Activated CD4-positive, CD25-positive, alpha-beta regulatory T cell treated with anti-CD3 and anti-CD28 coated beads, Interleukin-2, amount 50 U/mL, for 72 hours (primary cell): ENCODE measurements at places on chromosomes 12 and 14.

DNA sequence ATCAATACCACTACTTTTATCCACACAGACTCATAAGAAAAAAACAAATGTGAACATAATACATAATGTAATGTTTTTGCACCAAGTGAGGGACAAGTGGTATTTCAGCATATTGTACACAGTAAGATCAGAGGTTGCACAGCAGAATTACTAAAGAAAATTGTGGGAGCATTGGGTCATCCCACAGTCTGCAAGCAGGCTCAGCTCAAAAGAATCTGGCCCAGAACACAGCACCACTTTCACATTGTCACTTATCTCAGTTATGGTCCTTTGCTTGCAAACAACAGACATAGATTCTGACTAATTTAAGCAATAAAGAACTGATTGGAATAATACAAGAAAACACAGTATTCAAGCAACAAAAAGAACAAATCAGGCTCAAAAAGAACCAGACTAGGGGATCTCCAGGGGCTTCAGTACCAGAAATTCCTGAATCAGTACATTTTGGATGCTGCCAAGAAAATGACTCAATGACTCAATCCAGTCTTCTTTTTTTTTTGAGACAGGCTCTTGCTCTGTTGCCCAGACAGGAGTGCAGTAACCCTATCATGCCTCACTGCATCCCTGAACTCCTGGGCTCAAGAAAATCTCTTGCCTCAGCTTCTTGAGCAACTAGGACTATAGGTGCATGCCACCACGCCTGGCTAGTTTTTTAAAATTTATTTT is 42.9 kb upstream of the EEA1 start:
- DNase-seq: no peak

- DNase-seq: no peak
Measured at GRCh38 chr14:34794217-34794616, 79.8 kb upstream of the CFL2 start.

GRCh38 chr12:6891646-6892001 is 13.0 kb upstream of the LRRC23 start:
- DNase-seq: no peak

DNA sequence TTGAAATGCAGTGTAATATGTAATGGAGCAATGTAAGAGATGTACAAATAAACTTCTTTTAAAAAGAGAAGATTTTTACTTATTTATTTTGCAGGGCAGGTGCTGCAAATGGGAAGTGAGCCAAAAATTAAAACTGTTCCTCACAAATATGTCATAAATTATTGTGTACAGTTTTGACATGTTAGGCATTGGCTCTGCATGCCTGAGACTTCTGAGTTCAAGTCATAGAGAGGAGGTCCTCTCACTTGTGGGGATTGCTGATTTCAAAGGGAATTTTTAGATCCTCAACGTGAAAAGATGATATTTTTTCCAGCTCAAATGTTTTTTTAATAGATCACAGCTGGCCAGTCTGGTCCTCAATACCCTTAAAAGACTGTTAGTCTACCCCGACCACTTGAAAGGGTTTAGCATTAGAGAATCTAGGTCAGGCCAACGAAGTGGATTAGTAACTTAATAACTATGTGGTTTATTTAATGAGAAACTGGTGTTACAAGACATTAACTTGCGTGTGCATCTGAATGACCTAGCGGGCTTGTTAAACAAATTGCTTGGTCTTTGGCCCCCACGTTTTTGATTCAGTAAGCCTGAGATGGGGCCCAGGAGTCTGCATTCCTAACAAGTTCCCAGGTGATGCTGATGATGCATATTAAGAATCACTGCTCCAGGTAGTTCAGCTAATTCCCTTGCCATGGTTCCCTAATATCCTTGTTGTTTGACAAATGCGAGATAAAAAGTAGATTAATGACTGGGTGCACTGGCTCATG is 30.9 kb upstream of the WDR89 start:
- DNase-seq: no peak

DNA sequence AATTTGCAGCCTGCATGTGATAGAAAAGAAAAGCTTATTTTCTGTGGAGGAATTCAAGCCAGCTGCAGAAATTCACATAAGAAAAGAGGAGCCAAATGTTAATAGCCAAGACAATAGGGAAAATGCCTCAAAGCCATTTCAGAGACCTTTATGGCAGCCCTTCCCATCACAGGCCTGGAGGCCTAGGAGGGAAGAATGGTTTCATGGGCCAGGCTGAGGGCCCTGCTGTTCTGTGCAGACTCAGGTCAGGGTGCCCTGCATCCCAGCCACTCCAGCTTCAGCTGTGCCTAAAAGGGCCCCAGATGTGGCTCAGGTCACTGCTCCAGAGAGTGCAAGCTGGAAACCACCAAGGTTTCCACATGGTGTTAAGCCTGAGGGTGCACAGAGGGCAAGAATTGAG is 21.2 kb upstream of the CCDC88C start:
- DNase-seq: no peak

- DNase-seq: no peak
Measured at GRCh38 chr12:89782807-89783206, 74.2 kb upstream of the ATP2B1 start.

- no peak for DNase-seq
Measured at GRCh38 chr12:82448911-82449578, 90.7 kb downstream of the METTL25 start.

- DNase-seq: no peak
Measured at GRCh38 chr12:57575771-57576612, 15.0 kb upstream of the PIP4K2C start.

DNA sequence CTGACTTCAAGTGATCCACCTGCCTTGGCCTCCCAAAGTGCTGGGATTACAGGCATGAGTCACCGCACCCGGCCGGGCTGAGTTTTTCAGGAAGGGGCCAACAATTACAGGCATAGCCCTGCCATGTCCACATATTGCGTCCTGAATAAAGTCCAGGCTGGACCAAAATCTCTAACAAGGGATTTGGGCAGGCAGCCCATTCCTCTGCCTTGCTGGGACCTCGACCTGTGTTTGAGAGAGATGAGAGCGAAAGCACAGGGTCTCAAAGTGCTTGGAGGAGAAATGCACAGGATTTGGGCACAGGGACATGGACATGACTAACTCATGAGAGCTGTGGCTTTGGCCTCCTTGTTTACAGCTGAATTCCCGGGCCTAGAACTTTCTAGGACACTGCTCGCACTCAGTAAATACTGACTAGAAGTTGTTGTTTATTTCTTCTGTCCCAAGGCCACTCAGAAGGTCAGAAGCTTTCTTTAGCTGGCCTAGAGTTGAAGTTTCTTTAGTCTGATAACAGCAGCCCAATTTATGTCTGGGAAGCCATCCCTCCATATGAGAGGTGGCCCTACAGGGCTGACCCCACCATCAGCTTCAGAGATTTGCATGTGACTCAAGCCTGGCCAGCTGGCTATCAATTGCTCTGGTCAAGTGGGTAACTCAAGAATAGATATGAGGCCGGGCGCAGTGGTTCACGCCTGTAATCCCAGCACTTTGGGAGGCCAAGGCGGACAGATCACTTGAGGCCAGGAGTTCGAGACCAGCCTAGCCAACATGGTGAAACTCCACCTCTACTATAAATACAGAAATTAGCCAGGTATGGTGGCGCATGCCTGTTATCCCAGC is 11.7 kb downstream of the CAMKK2 start:
- no peak for DNase-seq

- no peak for DNase-seq
Measured at GRCh38 chr12:52796839-52797528, 1.1 kb upstream of the KRT3 start.

DNA sequence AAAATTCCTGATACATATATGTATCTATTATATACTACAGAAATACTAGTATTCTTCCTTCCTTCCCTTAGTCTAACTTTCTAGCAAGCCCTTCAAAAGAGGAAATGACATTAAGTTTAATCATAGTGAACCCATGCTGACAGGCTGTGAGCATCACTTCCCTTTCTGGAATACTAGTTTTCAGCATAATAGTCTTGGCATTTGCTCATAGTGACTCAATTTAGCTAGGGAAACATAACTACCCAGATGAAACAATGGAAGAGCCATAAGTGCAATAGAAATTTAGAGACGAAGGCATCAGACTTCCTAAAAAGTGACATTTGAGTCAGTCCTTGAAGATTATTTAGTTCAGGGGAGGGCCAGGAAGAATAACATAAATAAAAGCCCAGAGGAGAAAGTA is 184.5 kb upstream of the CRY1 start:
- no peak for DNase-seq

GRCh38 chr12:45235087-45236025 is 19.5 kb downstream of the ANO6 start:
- no peak for DNase-seq

DNA sequence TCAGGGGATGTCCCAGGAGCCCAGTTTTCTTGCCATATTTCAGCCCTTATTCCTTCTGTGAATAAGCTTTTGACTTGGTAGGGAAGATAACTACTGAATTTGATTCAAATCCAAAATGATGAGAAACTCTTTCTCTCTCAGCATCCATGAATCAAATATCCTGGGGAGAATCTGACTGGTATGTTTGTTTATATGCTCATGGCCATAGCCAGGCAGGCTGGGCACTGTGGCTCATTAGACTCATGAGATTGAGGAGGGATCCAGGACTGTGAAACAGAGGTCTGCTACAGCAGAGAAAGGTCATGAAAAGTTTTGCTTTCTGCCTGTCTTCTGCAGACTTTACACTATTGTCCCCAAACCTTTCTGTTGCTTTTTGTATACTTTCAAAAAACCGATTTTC is 346.4 kb upstream of the ATP2B1 start:
- DNase-seq: no peak

DNA sequence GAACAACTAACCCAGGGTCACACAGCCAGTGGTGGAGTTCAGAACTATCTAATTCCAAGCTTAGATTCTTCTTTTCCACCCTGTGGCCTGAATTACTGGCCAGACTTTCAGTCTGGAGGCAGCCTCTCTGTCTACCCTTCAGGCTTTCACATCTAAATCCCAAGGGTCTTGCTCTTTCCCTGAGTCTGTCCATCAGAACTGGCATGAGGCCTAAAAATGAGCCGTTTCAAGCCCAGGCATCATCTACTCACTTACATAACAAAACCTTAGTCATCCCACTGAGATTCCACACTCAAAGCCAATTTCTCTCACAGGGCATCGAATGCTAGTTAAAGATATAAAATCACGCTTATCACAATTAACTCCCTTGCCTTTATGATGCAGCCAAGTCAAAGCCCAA is 1.3 kb upstream of the PTGDR start:
- DNase-seq: no peak

DNA sequence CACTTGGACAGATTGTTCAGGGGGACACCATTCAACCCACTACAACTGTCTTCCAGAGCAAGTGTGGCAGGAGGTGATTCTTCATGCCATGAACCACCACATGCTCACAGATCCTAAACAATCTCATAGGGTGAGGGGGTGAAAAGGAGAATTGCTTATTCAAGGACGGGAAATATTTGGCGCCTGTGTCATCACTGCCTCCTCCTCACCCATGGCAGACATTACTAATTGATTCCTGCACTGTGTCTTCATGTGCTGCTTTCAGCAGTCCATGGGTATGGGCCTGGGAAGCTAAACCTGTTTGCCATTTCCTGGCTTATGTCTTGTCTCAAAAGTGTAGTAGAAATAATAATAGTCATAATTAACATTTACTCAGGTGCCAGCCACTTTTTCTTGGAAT is 31.3 kb downstream of the MMAB start:
- no peak for DNase-seq

GRCh38 chr12:3923021-3923420 is 49.8 kb upstream of the PARP11 start:
- no peak for DNase-seq

- DNase-seq: no peak
Measured at GRCh38 chr12:113471619-113472171, at the start of gene LHX5. Gene LHX5, minus strand, starts transcription at chr12:113471871. Its CDS starts 373 bp downstream, at chr12:113471498.

GRCh38 chr14:51182131-51182565 is 57.9 kb upstream of the TMX1 start:
- no peak for DNase-seq

DNA sequence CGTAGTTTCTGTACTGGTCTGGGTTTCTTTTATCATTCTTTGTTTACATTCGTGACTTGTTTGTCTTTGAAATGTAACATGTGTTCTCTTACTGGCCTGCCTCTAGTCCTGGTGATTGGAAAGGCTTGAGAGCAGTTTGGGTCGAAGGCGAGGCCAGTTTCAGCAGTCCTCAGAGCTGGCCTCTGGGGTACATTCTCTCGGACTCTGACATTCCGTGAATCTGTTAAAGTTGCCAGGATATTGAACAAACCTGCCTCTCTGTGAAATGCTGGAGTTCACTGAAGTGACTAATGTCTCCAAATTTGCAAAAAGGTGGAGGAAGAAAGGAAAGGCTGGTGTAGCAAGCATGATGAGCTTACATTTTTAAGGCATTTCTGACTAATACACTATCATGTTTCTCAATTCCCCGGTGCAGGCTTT is 1.5 kb downstream of the PLEKHA5 start:
- DNase-seq: no peak

DNA sequence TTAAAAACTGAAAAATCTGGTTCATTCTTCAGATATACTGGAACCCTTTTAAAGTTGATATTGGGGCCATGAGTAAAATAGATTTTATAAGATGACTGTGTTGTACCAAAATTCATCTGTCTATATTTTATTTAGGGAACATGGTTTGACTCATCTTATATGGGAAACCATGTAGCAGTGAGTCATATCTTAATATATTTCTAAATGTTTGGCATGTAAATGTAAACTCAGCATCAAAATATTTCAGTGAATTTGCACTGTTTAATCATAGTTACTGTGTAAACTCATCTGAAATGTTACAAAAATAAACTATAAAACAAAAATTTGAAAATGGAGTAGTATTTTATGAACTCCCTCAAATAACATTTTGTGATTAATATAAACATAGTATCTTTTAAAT is 14.2 kb downstream of the PTGER2 start:
- no peak for DNase-seq

DNA sequence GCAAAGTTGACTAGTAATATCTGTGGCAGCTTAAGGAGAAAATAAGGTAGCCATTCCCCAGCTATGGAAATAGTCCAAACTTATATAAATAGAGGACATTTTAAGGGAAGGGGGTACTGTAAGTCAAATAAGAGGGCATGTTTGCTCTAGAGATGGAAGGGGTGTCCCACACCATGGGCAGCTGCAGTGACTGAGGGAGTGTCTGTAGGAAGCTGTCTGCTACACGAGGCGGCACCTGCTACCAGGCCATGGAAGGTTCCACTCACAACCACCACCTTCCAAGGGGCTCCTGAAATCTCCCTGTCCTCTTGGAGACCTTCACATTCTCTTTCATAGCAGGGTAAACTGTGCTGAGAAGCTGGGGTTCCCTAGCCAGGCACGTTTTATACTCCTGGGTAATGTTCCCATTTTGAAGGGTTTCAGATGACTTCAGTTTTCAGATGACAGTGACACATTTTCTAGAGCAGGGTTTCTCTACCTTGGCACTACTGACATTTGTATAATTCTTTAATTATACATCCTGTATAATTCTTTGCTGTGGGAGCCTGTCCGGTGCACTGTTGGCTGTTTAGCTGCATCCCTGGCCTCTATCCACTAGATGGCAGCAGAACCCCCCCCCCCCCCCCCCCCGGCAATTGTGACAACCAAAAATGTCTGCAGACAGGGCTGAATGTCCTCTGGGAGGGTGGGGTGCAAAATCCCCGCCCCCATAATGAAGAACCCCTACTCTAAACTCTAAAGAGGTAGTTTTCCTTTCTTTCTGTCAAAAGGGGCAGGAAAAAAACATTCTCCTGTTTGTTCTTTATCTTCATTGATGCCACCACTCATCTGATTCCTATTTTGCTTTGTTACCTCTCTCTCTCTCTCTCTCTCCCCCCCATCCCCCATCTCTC is 11.6 kb upstream of the SMCO2 start:
- DNase-seq: no peak

- DNase-seq: no peak
Measured at GRCh38 chr12:104177663-104178501, 37.7 kb upstream of the TXNRD1 start.
